Activated T-cell treated with anti-CD3 and anti-CD28 coated beads for 1 hour (primary cell): ENCODE measurements at places on chromosomes 12 and 14.

DNA sequence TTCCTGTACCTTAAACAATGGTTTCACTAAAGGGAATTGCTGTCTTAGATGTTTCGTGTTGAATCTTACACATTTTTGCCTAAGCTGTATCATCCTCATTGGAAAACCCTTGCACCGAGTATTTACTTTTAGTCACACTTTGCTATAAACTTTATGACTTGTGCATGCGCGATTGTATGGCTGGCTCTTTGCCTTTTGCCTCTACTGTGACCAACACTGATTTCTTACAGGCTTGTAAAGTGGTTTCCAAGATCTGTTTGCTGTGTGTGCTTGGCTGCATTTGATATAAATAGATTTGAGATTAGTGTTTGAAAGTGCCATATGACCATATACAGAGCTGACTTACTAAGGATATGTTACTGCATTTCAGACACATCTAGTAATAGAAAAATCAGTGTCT lies 40.5 kb downstream of the RASSF3 start:
- DNase-seq: no peak

GRCh38 chr12:66776974-66777373 lies 98.1 kb upstream of the GRIP1 start:
- DNase-seq: peak; percentile 7

DNA sequence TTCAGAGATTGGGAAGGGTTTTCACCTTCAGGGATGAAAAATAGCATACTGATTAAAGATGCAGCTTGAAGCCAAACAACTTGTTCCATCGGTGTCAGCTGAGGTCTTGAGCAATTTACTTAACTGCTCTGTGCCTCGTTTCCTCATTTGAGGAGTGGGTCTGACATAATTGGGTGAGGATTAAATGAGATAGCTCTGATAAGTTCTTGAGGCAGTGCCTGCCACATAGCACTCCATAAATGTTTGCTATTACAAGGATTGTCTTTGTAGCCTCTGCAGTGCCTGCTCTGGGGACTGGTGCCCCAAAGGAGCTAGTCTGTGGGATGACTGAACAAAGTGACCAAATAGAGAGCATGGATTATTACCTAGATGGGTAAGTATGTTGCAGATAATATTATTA lies 50.6 kb downstream of the ATP23 start:
- DNase-seq: no peak

GRCh38 chr14:84804895-84805294 lies 725.0 kb upstream of the FLRT2 start:
- no peak for DNase-seq

- DNase-seq: no peak
Observed at GRCh38 chr14:105091054-105091516, 25.9 kb upstream of the GPR132 start.

- no peak for DNase-seq
Observed at GRCh38 chr12:41530441-41530840, 342.3 kb downstream of the PDZRN4 start.

- DNase-seq: no peak
Observed at GRCh38 chr14:59274991-59275391, 86.5 kb downstream of the DAAM1 start.

DNA sequence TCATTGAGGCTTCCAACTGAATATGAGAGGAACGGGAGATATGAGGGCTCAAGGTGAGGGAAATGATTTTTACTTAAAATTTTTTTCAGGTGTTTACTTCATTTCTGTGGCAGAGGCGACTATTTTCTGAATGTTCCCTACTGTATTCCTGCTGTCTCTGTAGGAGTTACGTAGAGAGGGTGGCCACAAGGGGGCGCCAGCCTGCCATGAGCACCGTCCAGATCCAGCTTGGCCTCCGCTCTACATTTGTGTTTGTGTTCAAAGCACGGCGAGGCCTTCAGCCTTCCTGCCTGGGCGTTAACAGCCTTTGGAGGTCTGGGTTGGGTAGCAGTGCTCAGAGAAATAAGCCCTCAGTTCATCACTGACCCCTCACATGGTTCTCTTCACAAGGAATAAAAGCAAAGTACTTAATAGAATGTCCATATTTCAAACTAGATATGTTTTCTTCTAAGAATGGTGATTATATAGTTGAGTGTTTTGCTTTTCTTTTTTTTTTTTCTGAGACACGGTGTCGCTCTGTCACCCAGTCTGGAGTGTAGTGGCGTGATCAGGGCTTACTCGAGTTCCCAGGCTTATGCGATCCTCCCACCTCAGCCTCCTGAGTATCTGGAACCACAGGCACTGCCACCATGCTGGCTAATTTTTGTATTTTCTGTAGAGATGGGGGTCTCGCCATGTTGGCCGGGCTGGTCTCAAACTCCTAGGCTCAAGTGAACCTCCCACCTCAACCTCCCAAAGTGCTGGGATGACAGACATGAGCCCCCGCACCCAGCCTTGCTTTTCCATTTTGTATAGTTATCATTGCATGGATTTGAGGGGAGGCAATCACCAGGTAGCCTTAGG lies 22.3 kb downstream of the CKB start:
- peak; percentile 75 for DNase-seq

DNA sequence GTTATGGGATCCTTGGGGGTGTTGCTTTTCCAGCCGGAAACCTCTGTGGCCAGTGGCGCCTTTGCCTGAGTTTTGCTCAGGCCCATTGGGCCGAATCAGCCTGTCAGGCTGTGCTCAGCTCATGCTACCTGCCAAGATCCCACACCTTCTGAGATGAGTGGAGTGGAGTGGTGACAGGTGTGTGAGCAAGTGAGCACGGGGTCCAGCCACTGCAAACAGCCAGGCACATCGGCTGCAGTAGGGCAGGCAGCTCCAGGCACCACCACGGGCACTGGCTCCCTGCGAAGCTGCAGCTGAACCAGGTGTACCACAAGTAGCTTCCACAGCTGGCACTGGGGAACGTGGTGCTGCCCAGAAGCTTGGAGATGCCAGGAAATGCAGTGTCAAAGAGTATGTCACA lies 21.1 kb upstream of the WDR89 start:
- DNase-seq: no peak

GRCh38 chr12:2268471-2269286 lies 215.9 kb downstream of the CACNA1C start:
- no peak for DNase-seq

DNA sequence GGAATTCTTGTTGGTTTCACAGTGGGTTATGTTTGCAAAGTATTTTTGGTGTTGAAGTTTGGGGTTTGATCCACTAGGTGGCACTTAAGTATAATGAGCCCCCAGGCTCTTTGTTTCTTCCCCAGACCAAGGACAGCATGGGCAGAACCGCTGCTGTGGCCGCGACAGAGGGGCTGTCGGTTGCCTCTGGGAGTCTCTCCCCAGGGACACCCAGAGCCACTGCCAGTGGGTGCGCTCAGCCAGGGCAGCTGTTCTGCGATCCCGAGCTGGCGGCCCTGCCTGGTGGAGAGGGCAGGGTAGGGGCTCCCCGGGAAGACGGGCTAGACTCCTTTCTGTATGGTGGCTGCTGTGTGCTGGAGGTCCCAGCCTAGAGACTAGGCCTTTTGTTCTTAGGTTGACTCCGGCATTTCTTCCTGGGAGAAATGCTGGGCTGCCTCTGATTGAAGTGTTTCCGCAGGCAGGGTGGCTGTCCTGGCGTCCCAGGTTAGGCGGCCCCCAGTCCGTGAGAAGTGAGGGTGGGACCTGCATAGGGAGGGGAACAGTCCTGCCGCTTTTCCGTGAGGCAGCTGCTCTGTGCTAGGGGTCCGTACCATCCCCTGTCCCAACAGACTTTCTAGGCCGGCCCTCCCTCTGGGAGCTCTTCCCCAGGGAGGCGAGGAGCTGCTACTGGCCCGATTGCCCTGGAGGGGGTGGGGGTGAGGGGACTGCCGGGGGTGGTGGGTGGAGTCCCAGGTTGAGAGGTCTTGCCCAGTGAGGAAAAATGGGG lies 253.1 kb upstream of the PELI2 start:
- DNase-seq: no peak

DNA sequence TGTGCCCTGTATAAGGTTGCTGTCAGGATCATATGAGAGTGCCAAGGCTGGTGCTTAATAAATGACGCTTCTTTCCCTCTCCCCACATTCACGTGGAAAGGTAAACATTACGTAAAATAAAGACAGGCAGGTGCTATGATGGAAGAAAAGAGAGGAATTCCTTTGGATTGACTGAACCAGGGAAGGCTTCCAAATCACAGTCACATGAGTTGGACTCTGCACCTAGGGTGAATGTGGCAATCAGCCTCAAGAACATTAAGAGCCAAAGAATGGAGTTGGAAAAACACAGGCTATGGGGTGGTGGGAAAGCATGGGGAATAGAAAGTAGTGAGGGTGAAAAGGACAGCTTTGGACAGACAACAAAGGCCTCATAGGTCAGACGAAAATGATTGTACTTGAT lies 473.1 kb downstream of the VRK1 start:
- DNase-seq: no peak

DNA sequence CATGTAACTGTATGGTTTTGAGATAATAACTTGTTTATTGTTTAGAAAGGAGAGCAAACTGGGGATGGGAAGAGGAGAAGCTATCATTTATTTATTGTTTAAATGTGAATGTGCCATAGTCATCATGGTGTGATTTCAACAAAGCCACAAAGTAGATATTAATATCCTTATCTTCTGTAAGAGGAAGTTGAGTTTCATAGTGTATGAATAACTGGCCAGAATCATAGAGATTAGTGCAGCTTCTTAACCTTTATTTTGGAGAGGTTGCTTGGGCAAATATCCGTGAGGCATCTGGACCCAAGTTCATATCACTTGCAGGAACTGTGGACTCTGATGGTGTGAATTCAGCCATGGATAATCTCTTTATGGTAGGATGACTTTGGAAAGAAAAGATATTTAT lies 26.8 kb upstream of the LYZ start:
- no peak for DNase-seq

DNA sequence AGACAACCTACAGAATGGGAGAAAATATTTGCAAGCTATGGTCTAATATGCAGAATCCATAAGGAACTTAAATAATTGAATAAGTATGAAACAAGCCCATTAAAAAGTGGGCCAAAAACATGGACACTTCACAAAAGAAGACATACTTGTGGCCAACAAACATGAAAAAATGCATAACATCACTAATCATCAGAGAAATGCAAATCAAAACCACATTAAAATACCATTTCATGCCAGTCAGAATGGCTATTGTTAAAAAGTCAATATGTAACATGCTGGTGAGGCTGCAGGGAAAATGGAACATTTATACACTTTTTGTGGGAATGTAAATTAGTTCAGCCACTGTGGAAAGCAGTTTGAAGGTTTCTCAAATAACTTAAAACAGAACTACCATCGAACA lies 945.4 kb upstream of the FLRT2 start:
- no peak for DNase-seq

DNA sequence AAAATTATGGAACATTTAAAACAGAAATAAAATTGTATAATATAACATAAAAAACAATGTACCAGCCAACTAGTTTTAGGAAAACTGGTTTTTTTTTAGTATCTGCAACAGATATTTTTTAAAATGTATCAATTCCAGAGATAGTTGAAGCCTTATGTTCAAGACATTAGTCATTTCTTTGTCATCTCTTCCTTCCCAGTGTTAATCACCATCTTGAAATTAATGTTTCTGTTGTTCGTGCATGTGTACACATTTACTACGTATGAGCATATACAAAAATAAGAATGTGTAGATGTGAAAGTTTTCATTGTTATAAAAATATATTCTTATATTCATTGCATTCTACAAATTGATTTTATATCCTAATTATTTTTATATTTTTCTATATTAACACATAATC lies 1062.1 kb downstream of the SLC6A15 start:
- DNase-seq: no peak

- DNase-seq: no peak
Observed at GRCh38 chr14:54206516-54206915, 190.3 kb upstream of the CDKN3 start.

DNA sequence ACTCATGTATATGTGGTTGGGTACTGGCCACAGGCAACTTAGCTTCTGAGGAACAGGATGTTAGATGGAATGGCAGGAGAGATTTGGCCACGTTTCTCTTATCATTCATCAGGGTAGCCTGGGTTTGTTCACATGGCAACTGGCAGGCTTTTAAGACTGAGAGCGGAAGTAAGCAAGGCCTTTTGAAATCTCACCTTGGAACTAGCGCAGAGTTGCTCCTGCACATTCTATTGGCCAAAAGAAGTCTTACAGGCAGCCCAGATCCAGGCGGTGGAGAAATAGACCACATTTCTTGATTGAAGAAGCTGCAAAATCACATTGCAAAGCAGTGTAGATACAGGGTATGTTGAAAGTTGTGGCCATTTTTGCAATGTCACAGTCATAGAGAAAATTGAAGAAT lies 3.7 kb downstream of the CLEC4A start:
- no peak for DNase-seq

DNA sequence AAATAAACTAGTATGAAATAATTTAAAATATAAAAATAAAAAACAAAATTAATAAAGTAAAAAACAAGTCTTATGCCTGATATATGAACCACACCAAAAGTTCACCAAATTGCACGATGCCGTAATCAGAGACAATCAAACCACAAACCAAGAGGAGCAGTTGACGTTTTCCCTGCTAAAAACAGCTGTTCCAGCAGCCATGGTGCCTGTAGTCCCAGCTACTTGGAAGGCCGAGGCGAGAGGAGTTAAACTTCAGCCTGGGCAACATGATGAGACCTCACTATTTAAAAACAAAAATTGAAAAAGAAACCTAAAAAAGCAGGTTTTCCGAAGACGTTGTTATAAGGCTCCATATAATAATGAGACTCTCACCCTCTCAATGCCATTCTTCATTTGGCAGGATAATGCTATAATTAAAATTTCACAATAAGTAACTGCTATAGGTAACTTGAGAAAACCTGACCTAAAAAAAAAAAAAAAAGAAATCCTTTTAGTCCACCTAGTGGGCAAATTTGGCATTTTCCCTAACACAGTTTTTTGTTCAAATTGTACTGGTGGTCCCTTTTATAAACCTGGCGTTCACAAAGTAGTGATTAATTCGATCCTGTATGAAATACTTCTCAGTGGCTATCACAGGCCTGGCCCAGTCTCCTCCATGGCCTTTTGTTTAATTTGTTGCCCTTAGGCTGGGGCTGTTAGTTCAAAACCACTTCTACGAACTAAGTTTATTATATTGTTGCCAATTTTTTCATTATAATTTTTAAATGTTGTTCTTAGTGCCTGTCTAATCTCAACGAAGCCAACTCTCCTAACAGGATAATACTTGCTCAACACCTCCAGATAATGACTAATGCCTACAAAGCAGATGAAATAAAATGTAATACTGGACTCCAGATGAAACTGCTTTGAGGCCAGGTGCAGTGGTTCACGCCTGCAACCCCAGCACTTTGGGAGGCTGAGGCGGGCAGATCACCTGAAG lies 62.1 kb downstream of the TNFAIP2 start:
- DNase-seq: no peak

DNA sequence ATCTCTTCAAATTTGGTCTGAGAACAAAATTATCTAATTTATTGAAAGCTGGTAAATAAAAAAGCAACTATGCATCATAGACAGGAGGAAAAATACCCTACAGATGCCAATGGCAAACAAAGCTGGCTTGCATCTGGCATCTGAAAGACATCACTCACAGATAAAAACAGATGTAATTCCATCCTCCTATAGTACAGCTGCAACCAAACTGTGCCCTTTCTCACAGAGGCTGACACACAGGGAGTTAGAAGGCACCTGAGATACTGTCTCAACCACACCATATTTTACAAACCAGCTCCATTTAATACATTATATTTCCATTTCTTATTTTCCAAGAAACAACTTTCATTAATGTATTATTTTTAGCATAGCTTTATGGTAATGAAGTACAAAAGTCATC lies 39.4 kb downstream of the DUSP16 start:
- no peak for DNase-seq

- DNase-seq: no peak
Observed at GRCh38 chr14:32565256-32565655, 236.2 kb downstream of the AKAP6 start.

- no peak for DNase-seq
Observed at GRCh38 chr12:56661560-56661959, 15.8 kb upstream of the ATP5F1B start.
